ENCODE measurements at places on chromosomes 7 and 10.

GRCh38 chr7:359766-360361, 69.9 kb downstream of the FOXL3 start:
- DNase-seq, result no peak

DNA sequence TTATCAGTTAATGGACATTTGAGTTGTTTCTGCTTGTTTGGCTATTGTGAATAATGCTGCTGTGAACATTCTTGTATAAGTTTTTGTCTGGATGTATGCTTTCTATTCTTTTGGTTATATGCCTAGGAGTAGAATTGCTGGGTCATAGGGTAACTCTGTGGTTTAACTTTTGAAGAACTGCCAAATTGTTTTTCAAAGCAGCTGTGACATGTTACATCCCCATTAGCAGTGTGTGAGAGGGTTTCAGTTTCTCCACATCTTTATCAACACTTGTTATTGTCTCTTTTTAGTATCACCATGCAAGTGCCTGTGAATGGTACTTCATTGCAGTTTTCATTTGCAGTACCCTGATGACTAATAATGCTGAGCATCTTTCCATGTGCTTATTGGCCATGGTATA, 2.1 kb upstream of the NDUFB8 start:
- no peak for DNase-seq

GRCh38 chr10:79382491-79382941, 35.2 kb downstream of the PPIF start:
- no peak for DNase-seq

- no peak for DNase-seq
Observed at GRCh38 chr7:101450064-101450463, 87.4 kb downstream of the COL26A1 start.

DNA sequence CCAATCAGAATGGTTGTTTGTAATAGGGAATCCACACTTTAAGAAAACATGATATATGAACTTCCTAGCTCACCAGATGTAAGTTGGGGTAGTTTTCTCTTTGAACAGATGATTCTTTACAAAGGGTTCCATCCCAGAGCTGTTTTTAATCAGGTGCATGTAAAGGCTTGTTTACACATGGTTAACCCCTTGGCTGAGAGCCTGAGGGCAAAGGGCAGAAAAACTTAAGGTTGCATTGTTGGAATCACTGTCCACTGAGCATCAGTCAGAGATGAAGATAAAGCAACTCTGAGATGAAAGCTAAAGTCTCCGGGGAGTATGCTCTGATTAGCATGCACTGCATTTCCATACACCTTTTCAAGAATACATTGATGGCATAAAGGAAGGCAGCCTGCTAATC, 518.2 kb downstream of the SORCS3 start:
- DNase-seq, result no peak

DNA sequence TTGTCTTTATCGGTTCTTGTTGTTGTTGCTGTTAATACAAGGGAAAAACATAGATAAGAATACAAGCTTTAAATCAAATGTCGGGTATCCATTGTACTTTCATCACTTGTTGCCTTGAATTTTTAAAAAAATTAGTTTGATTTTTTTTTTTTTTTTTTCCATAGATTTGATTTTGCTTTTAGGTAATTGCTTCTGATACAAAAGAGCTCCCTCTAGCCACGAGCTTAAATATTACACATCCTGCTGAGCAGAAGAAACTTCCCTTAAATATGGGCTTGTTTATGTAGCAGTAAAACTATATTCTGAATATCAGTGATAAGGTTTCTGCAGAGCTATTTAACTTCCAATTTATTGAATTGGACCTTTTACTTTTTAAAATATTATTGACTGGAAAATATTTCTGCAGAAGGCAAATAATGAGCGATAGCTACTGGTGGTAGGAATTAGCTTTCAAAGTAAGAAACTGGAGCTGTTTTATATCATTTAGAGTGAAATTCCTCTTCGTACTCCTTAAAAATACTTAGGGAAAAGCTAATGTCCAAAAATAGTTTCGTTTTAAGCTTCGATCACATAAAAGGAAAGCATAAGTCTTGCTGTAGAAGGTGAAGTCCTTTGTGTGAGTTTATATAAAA, 216.9 kb downstream of the POLR1F start:
- peak; percentile 10 for DNase-seq

DNA sequence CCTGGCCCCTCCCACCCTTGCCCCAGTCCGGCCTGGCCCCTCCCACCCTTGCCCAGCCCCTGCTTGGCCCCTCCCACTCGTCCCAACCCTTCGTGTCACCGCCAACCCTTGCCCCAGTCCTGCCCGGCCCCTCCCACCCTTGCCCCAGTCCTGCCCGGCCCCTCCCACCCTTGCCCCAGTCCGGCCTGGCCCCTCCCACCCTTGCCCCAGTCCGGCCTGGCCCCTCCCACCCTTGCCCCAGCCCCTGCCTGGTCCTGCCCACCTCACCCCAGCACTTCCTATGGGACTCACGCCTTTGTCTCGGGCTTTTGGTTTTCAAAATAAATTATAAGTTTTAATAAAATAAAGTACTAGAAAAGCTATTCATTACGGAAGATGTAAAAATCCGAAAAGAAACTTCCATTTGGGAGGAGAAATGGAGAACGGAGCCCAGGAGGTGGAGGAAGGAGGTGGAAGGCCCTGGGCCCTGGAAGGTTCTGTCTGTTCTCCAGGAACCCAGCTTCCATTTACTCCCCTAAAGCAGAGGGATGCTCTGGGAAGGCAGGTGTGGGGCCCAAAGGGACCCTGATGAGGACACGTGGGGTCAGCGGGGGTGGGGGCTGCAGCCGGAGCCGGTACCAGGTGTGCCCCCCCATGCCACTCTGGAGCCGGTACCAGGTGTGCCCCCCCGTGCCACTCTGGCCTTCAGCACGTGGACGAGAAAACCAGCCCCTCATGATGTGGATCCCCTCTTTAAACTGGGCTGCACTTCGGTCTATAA, 52.2 kb downstream of the PWWP2B start:
- DNase-seq, result no peak

GRCh38 chr7:72058579-72058978, 353.6 kb downstream of the CALN1 start:
- no peak for DNase-seq

DNA sequence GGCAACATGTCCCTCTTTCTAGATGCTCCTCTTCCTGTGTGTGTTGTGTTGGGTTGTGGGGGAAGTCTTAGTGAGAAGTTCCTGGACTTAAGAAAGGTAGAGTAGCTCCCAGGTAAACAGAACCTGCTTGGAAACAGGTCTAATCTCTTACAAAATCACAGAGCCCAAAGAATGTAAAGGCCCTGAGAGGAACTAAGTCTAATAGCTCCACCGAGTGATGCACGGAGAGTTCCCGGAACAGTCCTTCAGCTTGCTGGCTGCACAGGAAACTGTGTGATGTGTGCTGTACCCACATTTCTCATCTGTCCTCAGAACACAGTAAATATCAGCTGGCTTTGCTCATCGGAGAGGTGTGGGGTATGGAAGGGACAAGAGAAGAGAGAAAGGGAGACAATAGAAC, 182.6 kb upstream of the LYZL1 start:
- no peak for DNase-seq

DNA sequence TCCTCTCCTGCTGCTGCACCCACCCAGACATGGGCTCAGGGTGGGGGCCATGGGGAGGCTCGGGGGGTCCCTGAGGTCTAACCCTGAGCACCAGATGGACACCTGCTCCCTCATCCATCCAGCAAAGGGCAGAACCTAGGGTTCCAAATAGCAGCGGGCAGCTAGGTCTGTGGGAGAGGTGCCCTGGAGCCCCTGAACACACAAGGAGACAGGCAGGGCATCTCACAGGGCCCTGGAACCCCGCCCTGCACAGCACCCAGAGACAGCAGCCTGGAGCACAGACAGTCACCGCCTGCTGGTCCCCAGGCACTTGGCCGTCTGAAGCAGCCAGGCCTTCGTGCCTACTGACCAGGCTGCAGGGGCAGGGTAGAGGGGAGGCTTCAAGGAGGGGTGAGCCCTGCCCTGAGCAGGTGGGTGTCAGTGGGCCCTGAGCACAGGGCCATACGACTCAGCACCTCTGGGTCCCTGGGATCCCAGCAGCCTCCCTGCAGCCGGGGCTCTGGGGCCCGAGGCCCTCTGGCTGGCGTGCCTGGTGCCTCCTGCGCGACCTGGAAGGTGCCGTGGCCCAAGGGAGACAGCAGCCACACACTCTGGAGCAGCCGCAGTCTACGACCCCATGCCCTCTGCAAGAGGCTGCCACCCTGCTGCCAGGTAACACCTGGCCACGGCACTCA, 38.3 kb downstream of the GET4 start:
- DNase-seq, result no peak

DNA sequence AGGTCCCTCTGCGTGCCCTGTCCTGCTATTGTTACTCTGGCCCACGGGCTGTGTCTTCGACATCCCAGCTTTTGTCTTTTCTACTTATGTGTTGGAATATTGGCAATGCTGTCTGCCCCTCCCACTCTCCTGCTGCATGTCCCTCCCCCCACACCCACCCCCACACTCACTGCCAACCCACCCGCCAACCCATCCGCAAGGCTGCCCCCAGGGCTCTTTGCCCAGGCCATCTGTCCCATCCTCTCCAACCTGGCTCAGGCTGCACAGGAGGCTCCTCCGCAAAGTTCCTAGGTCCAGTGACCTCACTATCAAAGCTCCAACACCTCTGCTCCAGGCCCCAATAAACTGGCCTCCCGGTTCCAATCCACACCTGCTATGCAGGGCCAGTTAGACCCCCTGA, 167.1 kb upstream of the PRR15 start:
- no peak for DNase-seq

GRCh38 chr10:100340948-100341847, 5.8 kb upstream of the SCD start:
- peak; percentile 93 for DNase-seq

DNA sequence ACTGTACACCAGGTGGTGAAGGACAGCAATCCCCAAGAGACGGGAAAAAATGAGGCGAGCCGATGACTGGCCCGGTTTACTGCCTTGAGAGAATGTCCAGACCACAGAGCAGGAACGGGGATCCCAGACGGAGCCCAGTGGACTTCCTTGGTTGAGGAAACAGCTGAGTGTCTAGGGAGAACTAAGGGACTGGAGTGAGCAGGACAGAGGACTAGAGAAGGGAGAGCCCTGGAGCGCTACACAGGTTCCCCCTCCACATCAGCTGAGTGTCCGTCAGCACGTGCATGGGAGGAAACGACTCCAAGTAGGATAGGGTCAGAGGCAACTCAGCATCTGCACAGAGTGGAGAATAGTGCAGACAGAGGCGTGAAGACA, 7.1 kb upstream of the WDR86 start:
- no peak for DNase-seq

GRCh38 chr10:72050873-72051272, 37.5 kb downstream of the SPOCK2 start:
- no peak for DNase-seq

- DNase-seq, result no peak
Observed at GRCh38 chr7:113831556-113831955, 87.3 kb downstream of the PPP1R3A start.

Data from pons (tissue), 1 donor.